ENCODE measurements at places on chromosomes 5 and 9.

GRCh38 chr9:79501546-79501945 is 70.2 kb upstream of the TLE4 start:
- DNase-seq: no peak

- no peak for DNase-seq
Measured at GRCh38 chr5:126108470-126108869, 314.7 kb upstream of the GRAMD2B start.

DNA sequence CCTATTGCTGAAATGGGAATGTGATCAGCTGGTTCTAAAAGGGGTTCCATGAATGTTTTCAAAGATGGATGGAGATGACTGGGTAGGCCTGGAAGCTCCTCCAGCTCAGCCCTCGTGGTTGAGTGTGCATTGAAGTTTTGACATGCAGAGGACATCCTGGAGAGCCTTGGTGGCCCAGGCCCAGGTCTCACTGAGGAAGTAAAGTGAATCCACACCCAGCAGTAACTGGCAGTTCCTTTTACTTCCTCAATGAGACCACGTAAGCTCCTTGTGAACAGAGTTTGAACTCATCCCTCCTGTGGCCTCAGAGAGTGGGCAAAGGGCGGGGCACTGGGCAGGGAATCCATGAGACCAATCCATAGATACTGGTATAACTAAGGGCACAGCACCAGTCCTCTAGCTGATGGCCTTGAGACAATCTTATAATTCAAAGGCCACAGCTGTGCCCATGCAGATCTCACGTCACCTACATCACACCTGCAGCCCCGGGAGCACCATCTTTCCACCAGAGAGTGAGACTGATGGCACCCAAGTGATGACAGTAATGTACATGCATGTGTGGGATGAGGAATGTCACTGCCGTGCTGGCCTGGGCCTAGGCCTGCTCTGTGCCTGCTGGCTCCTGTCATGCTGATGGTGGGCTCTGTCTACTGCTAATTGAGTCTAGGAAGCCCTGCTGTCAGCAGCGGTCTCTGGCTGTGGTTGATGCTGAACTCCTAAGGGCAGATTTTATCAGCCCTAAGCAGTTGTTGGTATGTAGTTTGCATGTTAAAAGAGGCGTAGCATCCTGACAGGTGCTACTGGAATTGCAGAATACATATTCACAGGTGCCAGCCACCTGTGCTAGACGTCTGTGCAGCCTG is 257.8 kb downstream of the FSTL4 start:
- no peak for DNase-seq

DNA sequence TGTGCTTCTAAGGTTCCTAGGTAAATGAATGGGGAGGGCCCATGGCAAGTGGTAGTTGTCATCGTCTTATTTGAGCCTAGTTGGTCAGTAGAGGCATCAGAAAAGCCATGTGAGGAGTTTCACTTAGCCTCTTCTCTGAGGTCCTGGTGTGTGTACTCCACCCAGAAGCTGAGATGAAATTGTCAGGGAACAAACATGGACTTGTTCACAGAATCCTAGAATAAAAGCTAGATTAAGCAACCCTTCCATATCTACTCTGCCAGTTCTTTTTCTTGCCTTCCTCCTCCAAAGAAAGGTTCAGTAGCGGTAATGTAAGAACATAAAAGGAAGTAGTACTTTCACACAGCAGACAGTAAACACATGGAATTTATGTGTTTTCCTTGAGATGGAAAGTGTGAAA is 70.4 kb downstream of the ARHGAP26 start:
- DNase-seq: no peak

- no peak for DNase-seq
Measured at GRCh38 chr9:71627537-71627936, 140.8 kb downstream of the CEMIP2 start.

DNA sequence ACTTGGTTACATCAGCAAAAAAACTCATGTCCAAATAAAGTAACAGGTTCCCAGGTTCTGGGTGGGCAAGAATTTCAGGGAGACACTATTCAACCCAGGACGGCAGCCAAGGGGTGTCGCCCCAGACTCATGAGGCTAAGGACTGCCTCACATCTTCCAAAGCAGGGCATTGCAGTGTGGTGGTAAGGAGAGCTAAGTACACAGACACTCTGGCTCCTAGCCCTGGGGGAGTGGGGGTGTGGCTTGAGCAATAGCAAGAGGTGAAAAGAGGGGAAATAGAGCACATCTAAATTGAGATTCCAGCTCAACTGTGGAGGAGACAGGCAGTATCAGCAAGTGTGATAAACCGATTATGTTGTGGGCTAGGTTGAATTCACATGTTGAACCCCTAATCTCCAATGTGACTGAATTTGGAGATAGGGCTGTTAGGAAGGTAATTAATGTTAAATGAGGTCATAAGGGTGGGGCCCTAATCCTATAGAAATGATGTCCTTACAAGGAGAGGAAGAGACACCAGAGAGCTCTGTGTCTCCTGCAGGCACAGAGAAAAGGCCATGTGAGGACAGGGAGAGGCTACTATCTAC is 49.9 kb upstream of the MARCHF11 start:
- DNase-seq: no peak

DNA sequence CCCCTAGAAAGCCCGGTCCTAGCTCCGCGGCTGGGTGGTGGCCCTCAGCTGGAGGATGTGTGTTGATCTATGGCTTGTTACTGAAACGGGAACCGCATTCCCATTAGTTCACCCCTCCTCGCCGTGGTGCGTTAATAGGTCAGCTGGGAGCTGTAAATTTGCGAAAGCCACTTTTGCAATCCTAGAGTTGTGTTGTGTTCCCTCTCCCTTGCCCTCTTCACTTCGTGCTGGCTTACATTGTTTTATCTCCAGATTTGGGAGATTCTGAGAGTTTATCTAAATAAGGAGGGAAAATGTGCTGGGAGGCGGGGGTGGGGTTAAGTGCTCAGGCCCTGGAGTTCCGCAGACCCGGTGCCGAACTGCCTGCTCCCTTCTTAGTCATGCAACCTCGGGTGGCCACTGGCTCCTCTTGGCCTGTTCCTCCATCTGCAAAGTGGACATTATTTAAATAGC is 62.8 kb downstream of the HMCN2 start:
- no peak for DNase-seq

GRCh38 chr9:132404228-132404881 is 2.3 kb downstream of the TTF1 start:
- no peak for DNase-seq

- no peak for DNase-seq
Measured at GRCh38 chr5:179192891-179193470, 132.8 kb downstream of the ZNF354C start.

DNA sequence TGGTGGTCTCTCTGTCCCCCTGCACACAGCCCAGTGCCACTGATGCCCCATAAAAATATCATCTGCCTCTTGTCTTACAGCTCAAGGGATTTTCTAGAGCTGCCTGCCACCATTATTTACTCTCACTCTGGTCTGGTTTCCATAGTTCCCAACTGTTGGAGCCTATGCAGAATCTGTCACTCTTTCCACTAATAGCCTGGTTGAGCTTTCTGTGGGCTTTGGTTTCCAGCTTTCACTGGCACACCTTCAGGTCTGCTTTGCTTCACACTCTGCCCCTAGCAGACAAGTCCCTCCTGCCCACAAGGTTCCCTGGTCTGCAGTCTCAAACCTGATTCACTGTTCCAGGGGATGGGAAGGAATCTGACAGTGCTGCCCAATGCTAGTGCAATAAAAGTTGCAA is 103.0 kb upstream of the FTMT start:
- no peak for DNase-seq

- no peak for DNase-seq
Measured at GRCh38 chr9:73906671-73907070, 590.5 kb upstream of the RORB start.

DNA sequence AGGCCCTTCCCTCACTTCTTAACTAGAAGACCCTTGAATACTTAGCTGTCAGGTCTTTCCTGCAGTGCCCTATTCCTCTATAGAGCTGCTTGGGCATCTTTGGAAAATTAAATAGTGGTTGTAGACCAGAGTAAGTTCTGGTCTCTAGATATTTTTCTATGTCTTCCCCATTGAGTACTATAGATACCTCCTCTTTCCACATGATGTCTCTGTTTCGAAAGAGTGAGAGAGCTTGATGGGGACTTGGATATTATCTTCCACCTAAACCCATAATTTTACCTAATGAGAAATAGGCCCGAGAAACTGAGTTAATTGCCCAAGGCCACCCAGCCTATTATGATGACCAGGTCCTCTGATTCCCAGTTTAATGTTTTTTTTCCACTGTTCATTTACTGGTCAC is 40.2 kb downstream of the SPEF2 start:
- no peak for DNase-seq

DNA sequence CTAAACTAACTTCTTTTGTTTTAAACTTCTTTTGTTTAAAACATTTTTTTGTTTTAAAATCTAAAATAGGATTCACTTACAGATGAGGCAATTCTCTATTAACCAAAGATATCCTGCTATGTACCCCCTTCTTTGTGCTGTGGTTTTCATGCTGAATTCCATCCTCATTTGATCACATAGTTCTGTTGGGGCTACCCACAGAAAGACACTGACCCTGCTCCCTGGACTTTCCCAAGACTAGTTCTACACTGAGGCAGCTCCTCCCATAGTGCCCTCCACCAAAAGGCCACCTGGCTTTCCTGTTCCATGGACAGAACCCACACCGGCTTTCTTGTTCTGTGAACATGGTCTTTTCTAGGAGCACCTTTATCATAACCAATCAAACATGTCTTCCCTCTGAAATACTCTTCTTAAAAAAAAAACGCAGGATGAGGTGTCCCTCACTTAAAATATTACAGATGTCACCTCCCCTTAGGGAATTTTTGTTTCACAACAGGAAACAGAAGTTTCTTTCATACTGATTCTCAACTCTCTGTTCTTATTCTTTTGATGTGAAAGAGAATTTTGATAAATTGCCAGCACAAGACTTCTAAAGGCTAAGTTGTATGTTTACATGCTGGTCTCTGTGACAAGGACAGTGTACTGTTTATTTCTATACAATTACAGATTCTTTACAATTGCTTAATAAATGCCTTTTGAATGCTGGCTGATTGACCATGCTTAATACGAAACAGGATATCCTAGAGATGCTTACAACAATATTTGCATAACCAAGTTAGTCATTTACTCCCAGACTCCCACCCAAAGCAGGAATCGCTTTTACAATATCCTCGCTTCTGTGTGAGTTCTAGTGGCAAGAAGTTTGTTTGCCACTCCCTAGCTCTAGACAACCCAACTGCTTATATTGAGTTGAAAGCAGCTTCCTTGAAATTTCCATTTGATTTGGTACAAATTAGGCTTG is 300.4 kb downstream of the DTWD2 start:
- no peak for DNase-seq

GRCh38 chr5:33662722-33663427 is 222.1 kb downstream of the TARS1 start:
- DNase-seq: no peak

DNA sequence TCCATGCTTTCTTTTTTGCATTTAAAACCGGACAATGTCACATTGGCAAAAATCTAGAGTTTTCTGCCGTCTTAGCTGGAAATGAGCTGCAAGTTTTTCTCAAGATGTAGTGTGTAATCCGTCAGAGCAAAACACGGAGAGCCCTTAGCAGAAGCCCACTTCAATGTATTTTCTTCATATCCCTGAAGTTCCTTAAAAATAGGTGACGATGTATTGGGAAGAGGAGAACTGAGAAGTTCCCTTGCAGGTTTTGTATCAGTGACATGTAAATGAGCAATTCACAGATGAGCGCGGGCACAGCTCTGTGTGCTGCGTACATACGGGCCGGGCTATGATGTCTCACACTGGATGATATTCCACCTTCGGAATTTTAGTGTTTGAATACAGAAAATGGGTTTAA is 14.8 kb upstream of the CLPTM1L start:
- DNase-seq: no peak

DNA sequence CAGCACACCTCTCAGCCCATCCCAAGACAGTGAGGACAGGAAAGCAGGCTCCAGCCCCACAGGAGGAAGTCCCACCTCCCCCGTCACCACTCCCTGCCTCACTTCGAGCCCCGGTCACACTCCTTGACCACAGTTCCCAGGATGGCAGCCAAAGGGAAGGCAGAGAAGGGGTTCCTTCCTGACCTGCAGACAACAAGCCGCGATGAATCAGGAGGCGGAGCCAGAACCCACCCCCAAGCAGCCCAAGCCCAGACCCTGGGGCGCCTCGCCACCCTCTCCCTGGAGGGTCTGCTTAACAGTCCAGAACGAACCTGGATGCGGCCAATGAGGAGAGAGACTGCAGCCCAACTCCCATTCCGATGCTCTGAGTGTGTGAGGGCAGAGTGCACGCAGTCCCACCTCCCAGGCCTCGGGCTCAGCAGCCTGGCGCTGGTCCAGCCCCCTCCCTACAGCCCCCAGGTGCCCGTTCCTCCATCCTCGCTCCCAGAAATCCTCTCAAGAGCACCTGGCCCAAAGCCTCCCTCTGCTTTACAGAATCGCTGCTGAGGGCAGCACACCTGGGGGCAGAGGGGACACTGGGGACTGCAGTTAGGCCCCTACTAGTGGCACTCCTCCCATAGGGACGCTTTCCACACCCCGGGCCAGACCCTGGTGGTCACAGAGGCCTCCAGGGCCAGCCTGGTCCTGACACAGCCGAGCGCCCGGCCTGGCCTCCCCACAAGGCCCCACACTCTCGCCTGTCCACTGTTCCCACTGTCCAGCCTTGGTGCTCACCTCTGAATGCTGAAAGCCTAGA is 69.6 kb upstream of the LRRTM2 start:
- no peak for DNase-seq

GRCh38 chr9:89036891-89037290 is 45.6 kb downstream of the S1PR3 start:
- DNase-seq: no peak

DNA sequence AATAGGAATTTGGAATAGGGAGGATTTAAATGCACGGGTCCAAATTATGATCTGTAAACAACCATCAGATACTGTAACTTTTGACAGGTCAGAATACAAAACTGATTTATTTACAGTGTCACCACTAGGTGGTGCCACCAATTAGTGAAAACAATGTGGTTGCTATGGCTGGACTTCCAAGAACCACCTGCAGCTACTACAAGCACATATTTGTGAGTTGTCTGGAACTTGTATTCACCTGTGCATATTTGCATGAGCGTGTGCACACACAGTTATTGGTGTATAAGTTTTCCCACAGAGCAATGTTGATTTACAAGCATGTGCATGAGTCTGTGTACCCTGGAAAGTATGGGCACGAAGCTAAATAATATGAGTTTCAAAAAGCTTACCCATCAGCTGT is 3.0 kb upstream of the HRCT1 start:
- DNase-seq: peak; percentile 20

DNA sequence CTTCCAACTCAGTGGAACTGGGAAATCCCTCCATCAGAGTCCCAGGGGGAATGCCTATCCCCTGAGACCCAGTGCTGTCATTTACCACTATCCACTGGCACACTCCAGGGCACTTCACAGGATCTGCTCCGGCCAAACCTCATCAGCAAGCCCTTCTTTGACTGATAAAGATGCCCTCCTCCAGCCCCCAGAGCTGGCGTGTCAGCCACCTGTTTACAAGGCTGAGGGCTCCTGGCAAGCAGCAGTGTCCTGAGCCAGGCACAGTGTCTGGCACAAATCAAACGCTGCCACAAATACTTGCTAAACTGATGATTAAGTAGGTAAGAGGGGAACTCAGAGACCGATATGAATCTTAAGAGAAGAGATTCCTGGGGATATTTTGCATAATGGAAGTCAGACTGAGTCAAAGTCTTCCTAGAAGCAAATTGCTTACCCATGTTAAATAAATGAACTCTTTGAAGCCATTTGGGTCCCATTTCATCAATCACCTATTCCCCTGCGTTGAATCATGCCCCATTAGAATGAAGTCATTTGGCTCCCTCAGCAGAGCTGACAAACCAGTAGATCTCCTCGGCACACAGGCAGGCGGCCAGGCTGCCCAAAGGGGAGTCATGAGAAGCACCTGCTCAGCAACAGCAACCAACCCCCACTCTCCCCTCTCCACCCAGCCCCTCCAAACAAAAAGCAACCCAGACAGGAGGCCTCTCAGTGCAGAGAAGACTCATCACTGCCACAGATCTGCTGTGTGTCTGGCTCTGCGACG is 97.4 kb downstream of the CDK5RAP2 start:
- no peak for DNase-seq
